ENCODE measurements at places on chromosomes 16 and 17.
A peak's percentile ranks its signal among the peaks of the same experiment; 100 is the strongest.

DNA sequence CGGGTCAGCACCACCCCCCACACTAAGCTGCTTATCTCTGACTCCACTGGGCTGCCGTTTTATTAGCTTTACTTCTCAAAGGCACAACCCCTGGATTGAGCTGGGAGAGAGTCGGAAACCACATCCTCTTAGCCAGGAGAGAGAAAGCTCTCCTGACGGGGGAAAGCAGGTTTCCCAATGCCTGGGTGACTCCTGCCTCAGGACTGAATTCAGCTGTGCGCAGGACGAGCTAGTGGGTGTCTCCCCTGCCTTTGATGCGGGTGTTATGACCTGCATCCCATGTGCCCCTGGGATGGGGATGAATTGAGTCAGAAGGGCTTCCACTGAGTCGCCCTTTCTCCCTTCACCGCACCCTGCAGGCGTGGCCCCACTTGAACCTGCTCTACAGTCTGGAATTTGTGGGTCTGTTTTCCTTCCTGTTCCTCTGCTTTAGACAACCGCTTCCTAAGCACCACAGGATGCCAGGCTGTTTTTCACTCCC is 819.2 kb upstream of the EEF2KMT start:
- DNase-seq: no peak

GRCh38 chr16:56985288-56985961 is 3.9 kb upstream of the NLRC5 start:
- peak; percentile 48 for DNase-seq

GRCh38 chr16:85123891-85124635 is 11.8 kb upstream of the CIBAR2 start:
- peak; percentile 68 for DNase-seq

DNA sequence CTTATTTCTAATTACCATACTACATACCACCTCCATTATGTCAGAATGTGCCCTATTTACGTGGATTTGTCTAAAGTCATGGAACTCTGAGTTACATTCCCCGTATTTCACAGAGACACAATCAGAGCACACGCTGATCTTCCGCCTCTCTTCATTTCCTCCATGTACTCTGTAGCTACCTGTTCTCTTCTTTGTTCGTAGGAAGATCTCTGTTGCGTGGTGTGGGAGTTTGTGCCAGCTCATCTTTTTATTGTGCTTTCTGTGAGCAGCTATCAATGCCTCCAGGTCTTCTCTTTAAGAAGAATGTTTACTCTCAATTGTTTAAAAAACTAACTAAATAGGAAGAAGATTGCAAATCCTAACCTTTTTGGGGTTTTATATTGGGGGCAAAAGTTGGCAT is 26.9 kb downstream of the NLRC5 start:
- no peak for DNase-seq
